ENCODE measurements at places on chromosomes 4 and X.

GRCh38 chr4:45155081-45155777 lies 428.9 kb upstream of the GNPDA2 start:
- no peak for DNase-seq

DNA sequence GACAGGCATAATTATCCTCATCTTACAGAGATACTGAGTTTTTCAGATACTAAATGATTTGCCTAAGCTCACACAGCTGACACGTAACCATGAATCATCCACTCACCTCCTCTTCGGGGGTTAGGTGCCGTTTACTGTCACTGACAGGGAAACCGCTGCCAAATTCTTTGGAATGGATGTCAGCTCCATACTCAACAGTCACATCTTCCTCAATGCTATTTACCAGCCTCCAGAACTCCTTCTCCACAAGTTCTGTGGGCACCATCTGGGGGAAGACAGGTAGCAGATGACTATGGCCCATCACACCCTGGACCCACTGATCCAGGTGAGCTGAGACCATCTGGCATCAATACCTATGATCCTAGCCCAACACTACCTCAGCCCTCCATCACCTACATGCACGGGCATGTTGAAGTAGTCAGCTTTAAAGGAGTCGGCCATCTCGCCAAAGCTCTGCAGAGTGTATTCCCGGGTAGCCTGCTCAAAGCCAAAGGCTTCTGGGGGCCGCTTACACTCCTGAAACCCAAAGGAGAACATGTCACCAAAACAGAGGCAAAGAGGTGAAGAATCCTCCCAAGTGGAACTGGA lies 13.5 kb downstream of the KDM5C start:
- DNase-seq, result no peak

- DNase-seq, result no peak
Measured at GRCh38 chrX:43676971-43677572, 21.0 kb downstream of the MAOA start.

GRCh38 chrX:68896581-68896980 lies 67.8 kb downstream of the EFNB1 start:
- DNase-seq, result no peak

DNA sequence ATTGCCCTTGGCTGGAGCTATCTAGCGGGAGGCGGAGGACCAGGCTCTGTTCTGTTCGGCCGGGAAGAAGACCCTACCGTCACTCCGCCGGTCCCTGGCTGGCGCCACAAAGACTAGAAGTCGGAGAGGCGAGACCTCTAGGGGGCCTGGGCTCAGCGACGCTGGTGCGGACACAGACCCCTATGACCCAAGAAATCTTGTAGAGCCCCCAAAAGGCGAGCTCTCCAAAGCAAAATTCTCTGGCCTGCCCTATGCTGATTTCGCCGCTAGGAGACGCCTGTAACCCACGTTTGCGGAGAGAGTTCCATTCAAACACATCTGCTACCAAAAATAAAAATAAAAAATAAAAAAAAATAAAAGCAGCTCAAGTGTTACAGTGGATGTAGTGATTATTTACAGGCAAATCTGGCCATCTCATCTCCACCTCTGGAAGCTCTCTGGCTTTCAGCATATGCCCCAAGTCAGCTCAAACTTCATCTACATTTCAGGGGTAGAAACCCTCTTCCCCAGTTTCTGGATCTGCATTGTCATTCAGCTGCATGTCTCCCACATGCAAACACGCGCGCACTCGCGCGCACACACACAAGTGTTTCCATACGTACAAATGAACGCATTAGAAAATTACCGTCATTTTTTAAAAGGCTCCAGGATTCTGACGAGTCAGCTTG lies 2.4 kb upstream of the PCDH10 start:
- no peak for DNase-seq

- DNase-seq, result no peak
Measured at GRCh38 chr4:88600176-88600838, 8.0 kb downstream of the HERC3 start.

- no peak for DNase-seq
Measured at GRCh38 chrX:39308126-39308525, 506.9 kb downstream of the MID1IP1 start.

DNA sequence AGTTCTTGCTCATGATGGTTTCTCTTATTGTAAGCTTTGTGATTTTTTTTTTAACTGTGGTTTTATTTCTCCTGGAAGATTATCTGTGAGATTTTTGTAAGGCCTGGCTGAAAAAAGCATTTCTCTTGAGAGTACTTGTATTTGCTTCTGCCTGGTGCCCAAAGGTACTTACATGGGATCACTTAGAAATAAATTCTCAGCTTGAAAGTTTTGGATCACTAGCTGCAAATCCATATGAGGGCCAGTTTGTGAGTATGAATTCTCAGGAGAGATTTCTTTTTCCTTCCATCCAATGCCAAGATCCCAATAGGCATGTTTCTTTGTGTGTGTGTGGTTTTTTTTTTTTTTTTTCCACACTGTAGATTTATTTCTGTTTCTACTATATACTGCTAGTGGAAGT lies 1884.7 kb upstream of the PCDH7 start:
- DNase-seq, result no peak

DNA sequence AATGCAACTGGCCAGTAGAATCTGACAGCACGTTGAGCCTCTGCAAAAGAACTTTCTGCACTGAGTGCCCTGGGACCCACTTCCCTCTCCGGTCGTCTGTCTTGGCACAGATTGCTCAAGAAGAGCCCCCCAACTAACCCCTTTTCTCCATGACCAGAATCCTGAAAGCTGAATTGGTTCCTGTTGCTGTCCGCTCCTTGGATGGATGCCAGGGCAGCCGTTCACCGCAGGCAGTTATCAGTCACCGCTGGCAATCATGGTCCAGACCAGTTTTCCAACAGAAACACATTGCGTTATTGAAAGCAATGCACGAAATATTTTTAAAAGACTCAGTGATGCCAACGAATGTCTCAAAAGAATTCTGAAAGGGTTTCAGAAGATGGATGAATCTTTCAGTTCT lies 733.7 kb upstream of the FRG1 start:
- no peak for DNase-seq
